ENCODE measurements at places on chromosomes 7 and 10.

DNA sequence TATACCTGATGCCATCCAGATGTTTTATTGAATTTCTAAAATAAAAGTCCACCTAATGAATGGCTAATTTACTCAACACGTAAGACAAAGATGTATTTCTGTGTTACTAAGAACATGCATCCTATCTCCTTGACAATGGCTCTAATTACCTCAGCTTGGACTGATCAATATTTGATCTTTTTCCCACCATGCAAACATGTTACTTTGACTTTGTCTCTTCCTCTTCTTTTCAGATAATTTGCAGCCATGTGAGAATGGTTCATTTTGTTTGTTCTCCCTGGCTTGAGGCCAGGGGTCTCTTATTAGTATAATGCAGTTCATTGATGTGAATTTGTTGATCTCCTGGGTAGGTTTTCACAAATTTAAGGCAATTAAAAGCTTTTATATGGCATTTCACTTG, 302.1 kb downstream of the ADK start:
- DNase-seq: no peak

GRCh38 chr10:23399701-23400144, 39.2 kb upstream of the OTUD1 start:
- DNase-seq: no peak

DNA sequence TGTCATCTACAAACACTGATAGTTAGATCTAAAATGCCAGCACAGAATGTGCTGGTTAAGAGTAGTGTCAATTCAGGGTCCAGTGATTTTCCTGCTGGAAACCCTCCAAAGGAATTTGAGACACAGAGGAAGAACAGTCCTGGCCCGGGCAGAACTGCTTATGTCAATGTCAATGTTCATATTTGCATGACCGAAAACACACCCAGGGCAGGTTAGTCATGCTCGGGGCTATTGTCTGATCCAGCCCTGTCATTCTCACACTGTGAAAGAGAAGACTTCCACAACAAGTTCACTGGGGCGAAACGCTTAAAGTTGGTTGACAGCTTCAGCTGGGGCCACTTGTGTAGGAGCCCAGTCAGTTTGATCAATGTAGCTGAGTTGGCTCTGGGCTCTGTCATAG, 139.3 kb downstream of the C1GALT1 start:
- DNase-seq: no peak

DNA sequence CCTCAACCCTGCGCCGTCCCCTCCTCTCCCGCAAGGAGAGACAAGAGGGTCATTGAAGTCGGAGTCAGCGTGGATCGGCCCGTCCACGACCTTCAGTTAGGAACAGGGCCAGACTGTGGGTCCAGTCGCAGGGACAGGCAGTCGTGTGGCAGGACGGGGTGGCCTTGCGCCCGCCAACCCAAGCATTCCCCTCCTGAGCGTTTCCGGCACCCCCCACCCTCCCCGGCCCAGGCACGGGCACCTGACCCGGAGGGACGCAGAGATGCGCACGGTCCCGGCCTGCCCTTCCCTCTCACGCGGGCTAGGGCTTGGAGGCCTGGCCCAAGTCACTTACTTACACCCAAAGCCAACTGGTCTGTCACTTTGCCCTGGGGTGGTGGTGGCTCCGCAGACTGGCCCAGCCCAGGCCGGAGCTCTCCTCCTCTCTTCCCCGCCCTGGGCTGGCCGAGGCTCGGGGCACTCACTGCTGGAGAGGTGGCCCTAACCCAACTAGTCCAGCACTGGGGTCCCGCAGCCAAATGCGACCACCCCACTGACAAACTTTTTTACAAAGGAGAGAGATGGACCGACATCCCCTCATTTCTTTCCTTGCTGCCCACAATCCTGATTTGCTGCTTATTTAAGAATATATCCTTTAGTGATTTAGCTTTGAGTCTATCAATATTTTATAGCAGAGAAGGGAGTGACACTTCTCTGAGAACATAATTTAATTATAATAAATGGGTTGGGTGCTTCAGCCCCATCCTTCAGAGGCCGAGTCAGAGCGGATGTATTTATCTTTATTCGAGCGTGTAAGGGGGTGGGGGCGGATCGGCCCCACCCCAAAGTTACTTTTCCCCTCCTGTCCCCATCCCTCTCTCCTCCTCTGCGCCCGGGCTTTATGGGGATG, 1.2 kb upstream of the UNCX start:
- no peak for DNase-seq

- no peak for DNase-seq
These were observed 217.4 kb downstream of the DGKB start for GRCh38 chr7:14685167-14685566.

- no peak for DNase-seq
These were observed 4.2 kb downstream of the TMEM248 start for GRCh38 chr7:66925255-66925654.

GRCh38 chr7:20575736-20576135, 39.7 kb upstream of the ABCB5 start:
- DNase-seq: no peak

- no peak for DNase-seq
These were observed 58.9 kb upstream of the ADO start for GRCh38 chr10:62745581-62745980.

GRCh38 chr7:153473185-153473584, 579.0 kb upstream of the DPP6 start:
- no peak for DNase-seq

GRCh38 chr7:157401567-157402387, 65.0 kb downstream of the DNAJB6 start:
- DNase-seq: no peak

DNA sequence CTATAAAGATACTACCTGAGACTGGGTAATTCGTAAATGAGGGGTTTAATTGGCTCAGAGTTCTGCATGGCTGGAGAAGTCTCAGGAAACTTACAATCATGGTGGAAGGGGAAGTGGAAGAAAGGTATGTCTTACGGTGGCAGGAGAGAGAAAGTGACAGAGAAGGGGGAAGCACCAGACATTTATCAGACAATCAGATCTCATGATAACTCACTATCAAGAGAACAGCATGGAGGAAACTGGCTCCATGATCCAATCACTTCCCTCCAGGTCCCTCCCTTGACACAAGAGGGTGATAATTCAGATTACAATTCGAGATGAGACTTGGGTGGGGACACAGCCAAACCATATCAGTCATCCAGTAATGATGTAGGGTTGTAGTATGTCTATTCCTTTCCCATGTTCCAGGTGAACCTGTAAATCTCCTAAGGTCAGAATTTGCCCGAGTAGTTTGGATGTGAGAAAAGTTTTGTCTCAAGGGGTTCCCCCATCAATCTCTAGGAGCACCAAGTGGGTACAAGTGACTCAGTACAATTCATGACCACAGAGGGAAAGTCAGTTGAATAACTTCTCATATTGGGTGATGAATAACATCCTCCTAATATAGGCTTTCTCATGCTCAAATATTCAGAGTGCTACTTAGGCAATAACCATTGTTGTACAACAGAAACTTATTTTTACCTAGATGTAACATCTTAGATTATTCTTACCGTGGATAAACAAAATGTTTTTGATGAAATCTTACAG, 39.7 kb upstream of the MTPN start:
- no peak for DNase-seq

- no peak for DNase-seq
These were observed 378.6 kb downstream of the REEP3 start for GRCh38 chr10:63899673-63900300.

GRCh38 chr7:70838292-70838907, 293.5 kb upstream of the GALNT17 start:
- DNase-seq: no peak

DNA sequence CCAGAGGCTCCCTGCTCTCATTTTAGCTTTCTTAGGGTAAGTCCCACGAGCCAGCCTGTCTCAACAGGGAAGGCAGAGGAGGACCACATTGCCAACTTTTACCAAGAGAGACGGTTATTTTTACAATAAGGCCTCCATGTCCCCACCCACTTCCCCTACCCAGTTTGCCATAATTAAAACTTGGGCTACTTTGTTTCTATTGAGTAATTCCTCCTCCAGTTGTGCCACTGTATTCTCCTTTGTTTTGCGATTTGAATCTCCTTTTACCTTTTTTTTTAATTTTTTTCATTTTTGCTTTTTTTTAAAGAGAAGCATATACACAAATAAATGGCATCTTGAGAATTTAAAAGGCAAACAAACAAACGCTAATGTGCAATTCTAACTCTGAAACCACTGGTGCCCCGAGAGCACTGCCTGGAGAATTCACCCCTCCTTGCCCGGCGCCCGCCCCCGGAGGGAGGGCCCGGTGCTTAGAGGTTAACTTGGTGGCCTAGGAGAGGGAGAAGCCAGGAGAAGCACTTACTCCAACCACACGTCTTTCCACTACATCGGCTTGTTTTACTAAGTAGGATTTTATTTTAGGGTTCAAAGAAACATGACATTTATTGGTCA, 282.3 kb downstream of the USP6NL start:
- no peak for DNase-seq

GRCh38 chr10:1938317-1938716, 201.0 kb upstream of the ADARB2 start:
- DNase-seq: no peak

GRCh38 chr7:70696201-70696754, 435.7 kb upstream of the GALNT17 start:
- no peak for DNase-seq

GRCh38 chr10:73954737-73955136, 43.2 kb upstream of the VCL start:
- no peak for DNase-seq

- DNase-seq: no peak
These were observed 41.6 kb downstream of the NET1 start for GRCh38 chr10:5453749-5454489.

- no peak for DNase-seq
These were observed 23.5 kb upstream of the ANLN start for GRCh38 chr7:36366005-36366717.

GRCh38 chr7:49483142-49483541, 290.3 kb upstream of the VWC2 start:
- no peak for DNase-seq

DNA sequence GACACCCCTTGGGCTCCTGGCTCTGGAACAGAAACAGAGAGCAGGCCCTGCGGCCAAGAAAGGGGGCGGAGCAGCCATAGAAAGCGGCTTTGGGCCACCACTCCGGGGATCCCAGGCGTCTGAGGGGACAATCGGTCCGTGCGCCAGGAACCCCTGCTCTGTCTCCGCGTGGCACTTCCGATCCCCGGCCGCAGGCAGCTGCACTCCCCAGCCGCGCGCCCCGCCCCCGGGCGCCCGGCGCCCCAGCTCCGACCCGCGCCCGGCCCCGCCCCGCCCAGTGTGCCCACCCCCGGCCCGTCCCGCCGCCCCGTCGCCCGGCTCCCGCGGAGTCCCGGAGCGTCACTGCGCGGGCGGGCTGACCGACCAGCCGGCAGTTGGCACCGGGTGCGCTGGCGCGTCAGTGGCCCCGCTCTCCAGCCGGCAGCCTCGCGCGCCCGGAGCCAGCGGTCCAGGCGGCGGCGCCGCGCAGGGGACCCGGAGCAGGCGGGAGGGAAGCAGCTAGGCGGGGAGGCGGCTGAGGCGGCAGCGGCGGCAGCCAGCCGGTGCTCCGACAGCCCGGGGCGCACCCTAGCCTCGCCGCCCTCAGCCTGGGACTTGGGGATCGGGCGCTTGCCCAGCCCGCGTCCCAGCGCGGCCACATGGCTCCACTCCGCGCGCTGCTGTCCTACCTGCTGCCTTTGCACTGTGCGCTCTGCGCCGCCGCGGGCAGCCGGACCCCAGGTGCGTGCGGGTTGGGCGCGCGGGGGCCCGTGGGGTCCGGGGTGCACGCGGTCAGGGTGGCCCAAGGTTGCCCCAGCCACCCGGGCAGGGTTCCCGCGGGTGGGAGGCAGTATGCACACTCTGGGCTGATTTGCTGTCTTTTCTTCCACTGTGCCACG, at the start of gene ADAMTS14:
ADAMTS14 (plus strand) TSS at position 342 of the 878 bp plus-strand sequence; CDS start at position 639, 297 bp downstream.
- no peak for DNase-seq

- no peak for DNase-seq
These were observed 114.6 kb downstream of the ZNF438 start for GRCh38 chr10:30917067-30917466.

DNA sequence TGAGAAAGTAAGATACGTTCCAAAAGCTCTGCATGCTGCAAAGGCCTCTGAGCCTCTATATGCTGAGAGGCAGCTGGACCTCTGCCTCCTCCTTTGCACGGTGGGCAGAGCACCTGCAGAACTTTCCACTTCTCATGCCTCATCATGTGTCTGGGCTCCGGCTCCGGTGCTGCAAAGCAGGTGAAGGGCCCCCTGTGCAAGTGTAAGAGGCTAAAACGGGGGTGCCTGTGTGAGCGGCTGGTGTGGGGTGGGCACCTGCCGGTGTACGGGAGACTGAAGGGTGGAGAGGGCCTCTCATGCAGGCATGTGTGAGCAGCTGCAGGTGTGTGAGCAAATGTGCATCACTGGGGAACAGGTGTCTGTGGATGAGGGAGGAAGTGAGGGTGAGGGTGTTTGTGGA, 121.0 kb downstream of the KCNMA1 start:
- no peak for DNase-seq

DNA sequence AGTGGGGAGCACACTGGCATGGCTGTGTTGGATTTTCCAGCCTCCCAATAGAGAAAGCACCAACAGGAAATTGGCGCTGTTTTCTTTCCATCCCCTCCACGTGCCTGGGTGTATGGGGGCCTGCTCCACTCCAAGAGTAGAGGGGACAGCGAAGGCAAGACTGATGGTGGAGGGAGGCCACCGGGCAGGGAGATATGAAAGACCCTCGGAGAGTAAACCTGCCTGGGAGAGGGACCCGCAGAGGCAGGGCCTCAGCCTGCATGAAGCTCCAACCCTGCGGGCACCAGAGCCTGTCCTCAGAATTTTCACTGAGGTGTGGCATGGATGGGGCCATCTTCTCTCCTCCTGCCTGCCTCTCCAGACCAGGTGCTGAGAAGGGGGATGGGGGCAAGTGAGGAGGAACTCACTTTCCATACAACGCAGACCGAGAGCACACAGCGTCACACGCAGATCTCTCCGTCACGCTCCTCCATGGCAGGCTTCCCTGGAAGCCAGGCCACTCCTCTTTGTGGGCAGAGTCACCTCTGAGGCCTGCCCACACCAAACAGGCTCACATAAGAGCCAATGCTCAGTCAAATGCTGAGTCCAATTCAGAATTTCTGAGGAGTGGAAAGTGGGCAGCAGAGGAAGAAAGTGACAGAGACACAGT, 18.8 kb downstream of the ANXA11 start:
- no peak for DNase-seq

GRCh38 chr10:116155191-116155590, 117.8 kb downstream of the GFRA1 start:
- DNase-seq: no peak

DNA sequence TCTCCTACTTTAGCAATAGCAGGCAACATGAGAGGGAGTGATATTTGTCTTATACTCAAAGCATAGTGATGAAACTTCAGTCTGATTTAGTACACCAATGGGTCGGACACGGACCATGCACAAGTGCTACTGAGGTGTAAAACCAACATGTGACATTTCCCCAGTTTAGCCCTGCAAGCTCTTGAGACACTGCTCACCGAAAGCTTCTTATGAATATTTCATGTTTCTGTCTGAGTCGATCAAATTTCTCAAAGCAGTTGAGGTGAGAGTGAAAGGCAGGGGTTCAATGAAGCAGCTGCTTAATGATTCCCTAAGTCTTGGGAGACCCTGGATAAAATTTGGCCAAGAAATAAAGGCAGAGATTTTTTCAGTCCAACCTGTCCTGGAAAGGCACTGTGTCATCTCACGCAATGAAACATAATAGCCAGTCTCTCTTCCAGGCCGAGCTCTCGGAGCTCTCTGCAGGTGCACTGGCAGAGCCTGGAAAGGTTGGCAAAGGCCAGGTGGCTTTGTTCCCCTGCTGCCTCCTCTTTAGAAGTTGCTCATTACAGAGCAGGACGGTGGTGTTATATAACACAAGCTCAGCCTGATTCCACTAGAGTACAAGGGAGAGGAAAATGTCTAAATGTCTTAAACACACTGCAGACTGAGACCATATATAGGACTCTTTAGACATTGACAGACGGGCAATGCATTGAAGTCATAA, 33.9 kb upstream of the XPNPEP1 start:
- DNase-seq: no peak
